NCI-H187 (cell line): ENCODE measurements at places on chromosomes 4 and X.

DNA sequence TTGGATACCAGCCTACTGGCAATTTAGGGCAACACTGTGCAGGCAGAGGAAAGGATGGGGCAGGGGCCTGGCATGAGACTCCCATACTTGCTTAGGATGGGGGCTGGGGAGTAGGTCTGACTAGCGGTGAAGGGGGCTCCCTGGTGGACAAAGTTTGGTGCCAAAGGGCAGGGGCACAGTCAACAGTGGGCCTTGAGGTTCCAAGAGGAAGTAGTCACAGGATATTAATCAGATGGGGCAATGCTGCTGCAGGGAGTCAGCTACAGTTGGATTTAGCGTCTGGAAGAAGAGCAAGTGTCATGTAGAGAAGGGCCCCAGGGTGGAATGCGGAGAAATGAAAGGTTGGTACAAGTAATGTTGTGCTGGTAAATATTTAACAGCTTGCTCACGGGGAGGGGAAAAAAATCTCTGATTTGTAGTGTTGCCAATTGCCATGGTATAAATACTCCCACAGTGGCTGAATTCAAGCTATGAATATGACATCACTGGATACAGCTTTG, 139.4 kb downstream of the PJA1 start:
- DNase-seq: no peak

DNA sequence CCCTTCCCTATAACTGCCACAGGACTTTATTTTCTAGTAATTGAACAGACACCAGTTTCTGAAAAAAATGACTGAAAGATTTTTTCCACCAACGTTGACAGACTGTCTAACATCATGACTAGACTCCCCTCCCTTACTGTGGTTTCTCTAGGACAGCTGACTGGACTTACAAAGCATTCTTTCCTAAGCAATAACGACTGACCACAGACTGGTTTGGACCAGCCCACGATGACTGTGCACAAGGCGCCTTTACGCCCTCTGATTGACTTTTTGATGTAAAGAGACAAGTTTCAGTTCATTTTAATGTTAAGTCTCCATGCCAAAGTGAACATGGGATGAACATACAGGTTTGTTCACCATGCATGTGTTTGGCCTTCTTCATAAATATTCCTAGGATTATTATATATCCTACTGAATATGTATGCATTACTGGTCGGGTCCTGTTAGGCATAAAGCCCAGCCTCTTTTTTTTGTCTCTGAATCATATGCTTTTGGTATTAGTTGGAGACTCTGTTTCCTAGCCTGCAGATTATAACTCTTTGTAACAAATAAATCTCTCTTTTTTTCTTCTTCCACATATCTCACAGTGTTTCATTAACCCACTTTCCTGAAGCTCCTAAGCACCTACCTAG, 50.5 kb upstream of the UGT2B4 start:
- no peak for DNase-seq

DNA sequence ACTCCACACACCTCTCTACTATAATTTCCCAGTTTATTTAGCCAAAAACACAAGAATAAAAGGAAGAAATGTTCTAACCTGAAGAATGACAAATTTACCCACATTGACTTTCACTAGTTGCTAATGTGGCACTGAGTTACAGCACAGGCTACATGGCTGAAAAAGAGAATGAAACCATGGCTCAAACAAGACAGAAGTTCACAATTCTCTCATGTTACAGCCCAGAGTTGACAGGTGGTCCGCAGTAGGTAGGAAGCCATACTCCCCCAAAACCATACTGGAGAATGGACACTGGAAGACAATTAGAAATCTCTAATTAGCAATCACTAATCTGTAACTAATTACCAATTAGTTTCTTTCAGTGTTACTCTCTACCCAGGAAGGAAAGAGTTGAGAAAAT, 170.8 kb downstream of the ADGRA3 start:
- DNase-seq: no peak

- no peak for DNase-seq
These were observed 292.0 kb downstream of the DTHD1 start for GRCh38 chr4:36573441-36573840.

- DNase-seq: no peak
These were observed 39.9 kb downstream of the SLC9A6 start for GRCh38 chrX:136025091-136025490.

GRCh38 chrX:11341274-11342201, 48.3 kb downstream of the AMELX start:
- no peak for DNase-seq

DNA sequence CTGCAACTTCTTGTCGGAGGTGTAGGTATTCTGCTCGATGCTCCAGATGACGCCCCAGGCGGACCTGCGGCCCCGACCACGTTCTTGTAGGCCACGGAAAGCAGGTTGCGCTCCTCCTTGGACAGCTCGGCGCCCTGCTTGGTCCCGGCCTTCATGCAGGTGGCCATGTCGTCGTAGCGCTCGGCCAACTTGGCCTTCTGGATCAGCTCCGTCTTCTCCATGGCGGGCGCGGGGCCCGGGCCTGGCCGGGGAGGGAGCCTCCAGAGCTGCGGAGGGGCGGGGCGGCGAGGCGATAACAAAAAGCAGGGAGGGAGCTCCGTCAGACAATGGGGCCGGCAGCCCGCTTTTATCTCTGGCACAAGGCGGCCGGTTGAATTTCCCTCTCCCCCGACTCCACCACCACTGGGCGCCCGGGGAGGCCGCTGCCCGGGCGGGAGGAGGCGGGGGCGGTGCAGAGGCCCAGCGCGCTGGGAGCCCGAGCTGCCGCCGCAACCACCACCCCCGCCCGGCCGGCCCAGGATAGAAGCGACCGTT, 28.3 kb upstream of the DRP2 start:
- no peak for DNase-seq

DNA sequence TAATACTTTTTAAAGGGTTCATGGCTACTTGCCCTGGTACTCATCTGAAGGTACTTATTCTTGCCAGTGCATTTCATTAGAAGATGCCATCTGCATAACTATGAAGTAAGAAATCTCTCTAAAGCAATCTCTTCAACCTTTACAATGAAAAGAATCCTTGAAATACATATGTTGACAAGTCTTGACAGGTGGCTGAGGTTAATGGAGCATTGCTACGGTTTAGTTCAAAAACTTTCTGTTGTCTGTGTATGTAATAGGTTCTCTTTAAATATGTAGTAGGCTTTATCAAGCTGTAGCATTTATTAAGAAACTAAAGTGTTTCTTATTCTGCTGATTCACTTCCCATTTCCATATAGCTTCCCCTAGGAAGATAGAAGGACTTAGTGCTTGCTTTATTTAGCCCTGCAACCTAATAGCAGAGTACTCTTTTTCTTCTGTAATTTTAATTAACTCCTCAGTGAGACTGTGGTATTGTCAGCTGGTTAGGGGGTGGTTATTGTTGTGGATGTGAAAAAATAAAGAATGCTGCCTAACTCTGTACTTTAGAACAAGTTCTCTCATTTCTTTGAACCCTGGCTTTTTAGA, 39.3 kb downstream of the SLAIN2 start:
- DNase-seq: no peak

DNA sequence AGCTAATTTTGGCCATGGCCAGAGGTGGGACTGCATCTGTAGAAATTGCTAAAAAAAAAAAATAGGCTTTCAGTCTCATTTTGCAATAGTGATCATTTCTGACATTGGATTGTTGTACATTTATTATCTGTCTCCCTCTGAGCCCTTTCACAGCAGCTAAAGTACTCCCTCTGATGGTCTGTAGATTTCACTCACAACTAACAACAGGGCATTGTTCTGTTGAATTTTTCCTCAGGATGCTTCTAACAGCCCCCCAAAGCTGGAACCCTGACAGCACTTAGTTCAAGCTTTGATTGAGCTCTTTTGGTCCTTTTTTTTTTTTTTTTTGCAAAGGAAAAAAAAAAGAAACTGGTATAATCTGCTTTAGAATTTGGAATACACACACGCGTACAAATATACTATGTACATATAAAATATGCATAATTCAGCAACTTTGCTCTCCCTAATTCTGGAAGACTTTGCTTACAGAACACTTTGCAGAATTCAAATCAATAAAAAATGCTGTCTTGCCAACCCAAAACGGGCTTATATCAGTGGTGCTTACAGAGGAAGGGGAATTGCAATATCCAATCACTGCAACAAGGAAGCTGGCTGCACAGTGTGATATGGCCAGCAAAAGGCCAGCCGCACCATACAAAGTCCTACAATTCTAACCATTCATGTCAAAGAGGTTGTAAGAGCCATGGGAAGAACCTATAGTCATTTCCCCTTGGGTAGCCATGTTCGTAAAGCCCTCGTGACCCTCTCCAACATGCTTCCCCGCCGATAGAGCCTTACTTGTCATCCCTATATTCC, 406.4 kb downstream of the SMARCA1 start:
- DNase-seq: no peak

DNA sequence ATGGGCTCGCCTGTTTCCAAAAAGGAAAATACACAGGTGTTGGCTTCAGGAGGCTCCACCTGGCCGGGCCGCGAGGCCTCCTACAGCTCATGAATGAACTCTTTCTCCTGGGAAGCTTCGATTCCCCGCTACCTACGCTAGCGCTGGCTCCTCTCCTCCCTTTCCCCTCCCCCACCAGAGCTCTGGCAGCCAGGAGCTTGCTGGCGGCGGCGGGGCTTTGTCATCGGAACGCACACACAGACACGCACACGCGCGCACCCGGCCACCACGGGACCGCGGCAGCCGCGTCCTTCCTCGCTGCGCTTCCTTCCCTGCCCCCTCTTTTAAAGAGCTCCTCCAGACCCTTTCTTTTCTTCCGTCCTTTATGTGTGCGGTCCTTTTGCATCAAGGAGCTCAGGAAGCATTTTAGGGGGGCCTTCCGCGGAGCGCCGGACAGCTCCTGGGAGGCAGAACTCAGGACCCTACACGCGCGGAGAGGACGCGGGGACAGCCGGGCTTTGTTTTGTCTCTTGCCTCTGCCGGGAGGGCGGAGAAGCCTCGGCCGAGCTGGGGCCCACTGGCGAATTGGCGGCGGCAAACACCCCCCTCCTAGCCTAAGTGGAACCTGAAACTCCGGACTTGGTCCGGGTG, 70.2 kb upstream of the BCOR start:
- DNase-seq: peak; percentile 11

- DNase-seq: no peak
These were observed 55.1 kb downstream of the GPR82 start for GRCh38 chrX:41779030-41779564.

DNA sequence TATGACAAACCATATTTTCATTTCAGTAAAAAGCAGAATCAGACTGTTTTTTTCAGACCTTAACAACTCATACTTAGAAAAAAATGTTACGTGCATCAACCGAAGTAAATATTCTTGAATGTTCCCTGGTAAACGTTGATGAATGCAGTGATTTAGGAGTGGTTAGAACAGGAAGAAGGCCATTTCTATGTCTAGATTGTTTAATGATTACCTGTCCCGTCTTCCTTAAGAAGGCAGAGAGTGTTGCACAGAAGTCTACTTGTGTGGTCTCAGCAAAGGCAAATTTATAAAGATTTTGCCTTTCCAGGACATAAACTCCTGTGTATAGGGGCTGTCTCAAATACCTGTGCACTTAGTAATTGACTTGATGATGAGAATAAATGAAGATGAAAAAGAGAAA, 134.5 kb downstream of the MGST2 start:
- no peak for DNase-seq

DNA sequence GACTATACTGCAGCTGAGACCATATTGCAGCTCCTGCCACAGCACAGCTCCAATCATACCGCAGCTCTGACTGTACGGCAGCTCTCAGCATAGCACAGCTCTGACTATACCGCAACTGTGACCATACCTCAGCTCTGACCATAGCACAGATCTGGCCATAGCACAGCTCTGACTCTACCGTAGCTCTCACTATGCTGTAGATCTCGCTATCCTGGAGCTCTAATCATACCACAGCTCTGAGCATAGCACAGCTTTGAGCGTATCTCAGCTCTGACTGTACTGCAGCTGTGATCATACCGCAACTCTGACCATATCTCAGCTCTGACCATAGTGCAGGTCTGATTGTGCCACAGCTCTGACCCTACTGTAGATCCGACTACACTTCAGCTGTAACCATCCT, 139.2 kb downstream of the ASMT start:
- DNase-seq: no peak

GRCh38 chr4:70356185-70356584, 4.4 kb upstream of the SMR3A start:
- DNase-seq: no peak

GRCh38 chr4:175419236-175419718, 392.8 kb downstream of the GPM6A start:
- no peak for DNase-seq

- DNase-seq: no peak
These were observed 5.2 kb downstream of the NHS start for GRCh38 chrX:17380221-17380620.

- no peak for DNase-seq
These were observed 36.0 kb downstream of the LHFPL1 start for GRCh38 chrX:112643721-112644120.

DNA sequence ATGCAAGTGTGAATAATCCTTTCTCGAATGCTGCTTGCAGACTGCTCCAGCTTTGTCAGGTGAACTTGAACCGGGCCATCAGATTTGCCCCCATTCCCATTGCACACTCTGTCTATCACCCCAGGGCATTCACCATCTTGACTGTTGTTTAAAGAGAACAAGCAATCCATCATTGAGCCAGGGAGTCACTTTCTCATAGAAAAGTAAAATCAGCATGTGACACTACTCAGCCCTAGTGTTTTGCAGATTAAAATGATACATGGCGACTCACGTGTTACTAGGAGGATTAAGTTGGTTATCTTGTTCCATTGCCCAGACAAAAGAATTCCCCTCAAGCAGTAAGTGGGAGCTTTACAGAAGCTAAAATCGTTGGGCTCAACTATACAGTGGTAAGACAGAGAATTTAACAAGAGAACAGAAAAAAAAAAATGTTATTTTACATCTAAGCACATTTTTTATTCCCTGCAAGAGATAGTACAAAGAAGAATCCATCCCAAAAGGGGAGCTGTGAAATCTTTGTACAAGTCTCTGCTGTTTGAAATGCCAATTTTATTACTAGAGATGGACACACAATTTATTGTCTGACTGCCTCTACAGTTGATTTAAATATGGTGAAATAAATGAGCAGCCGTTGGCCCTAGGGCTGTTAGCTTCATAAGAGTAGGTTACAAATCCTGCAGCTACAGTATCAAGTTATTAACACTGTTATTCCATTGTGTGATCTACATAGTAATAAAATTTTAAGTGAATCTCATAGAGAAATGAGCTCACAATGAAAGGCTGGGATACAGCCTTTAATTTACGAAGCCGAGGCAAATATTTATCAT, 67.5 kb downstream of the NEUROG2 start:
- no peak for DNase-seq

- no peak for DNase-seq
These were observed 118.4 kb upstream of the LNX1 start for GRCh38 chr4:53709693-53710092.

GRCh38 chrX:10597871-10598270, 22.5 kb downstream of the MID1 start:
- DNase-seq: no peak

- no peak for DNase-seq
These were observed 60.6 kb upstream of the TLR2 start for GRCh38 chr4:153623491-153623890.

DNA sequence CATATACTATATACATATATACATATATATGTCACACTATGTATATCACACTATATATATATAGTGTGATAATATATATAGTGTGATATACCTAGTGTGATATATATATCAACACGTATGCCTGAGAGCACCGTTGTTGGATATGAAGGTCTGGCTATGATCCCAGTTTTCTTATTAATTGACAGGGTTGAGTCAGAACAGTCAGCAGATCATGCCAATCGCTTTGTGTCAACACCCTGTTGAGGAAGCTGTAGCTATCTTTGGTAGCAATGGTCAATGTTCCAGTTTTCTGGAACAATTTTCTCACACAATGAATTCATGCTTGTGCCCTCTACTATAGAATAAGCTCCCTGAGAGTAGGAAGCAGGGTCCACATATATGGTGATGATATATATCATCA, 496.0 kb upstream of the AGA start:
- no peak for DNase-seq

GRCh38 chrX:120014354-120015130, 62.9 kb downstream of the RHOXF2B start:
- no peak for DNase-seq
